Fibroblast of the aortic adventitia (primary cell): ENCODE measurements at places on chromosomes 1 and 21.

DNA sequence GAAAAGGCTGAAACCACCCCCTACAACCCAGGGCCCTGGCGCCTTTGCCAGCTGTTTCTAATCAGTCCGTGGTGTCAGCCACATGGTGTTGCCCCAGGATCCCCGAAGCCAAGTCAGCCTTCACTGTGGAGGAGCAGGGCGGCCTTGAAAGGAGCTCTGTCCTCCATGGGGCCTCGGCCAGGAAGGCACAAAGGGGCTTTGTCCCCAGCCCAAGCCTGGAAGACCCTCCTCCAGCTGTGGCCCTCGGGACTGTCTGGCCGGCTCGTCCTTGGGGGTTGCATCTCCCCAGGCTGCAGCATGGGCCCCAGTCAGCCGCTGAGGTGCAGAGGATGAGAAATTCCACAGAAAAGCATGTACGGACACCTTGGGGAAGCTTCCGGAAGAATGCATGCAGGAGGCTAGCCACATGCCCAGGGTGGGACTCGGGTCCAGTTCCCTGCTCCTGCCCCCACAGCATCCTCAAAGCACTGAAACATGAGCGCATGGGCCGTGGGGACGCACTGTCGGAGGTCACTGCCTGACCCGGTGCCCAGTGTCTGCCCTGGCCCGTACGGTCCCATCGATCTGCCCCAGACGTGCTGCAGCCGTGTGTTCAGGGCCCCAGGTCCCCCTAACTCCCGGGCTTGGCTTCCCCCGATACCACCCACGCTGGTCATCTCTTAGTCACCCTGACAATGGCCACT is 38.6 kb upstream of the POFUT2 start:
- DNase-seq: no peak

- no peak for DNase-seq
Measured at GRCh38 chr1:234170622-234171021, 202.6 kb upstream of the COA6 start.

DNA sequence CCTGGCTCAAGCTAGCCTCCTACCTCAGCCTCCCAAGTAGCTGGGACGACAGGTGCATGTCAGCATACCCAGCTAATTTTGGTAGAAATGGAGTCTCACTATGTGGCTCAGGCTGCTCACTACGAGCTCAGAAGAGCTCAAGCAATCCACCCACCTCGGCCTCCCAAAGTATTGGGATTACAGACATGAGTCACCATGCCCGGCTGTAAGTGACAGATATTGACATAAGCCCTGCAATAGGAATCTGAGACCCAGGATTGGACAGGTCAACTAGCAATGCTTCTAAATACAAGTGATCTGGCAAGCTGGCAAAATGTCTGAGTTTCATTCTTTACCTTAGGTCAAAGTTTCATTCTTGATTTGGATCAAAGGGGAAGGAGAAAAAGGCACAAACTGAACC is 40.5 kb upstream of the H6PD start:
- DNase-seq: no peak

GRCh38 chr1:181504399-181504842 is 21.1 kb downstream of the CACNA1E start:
- DNase-seq: no peak

GRCh38 chr1:21385022-21385421 is 54.9 kb upstream of the NBPF3 start:
- DNase-seq: no peak

DNA sequence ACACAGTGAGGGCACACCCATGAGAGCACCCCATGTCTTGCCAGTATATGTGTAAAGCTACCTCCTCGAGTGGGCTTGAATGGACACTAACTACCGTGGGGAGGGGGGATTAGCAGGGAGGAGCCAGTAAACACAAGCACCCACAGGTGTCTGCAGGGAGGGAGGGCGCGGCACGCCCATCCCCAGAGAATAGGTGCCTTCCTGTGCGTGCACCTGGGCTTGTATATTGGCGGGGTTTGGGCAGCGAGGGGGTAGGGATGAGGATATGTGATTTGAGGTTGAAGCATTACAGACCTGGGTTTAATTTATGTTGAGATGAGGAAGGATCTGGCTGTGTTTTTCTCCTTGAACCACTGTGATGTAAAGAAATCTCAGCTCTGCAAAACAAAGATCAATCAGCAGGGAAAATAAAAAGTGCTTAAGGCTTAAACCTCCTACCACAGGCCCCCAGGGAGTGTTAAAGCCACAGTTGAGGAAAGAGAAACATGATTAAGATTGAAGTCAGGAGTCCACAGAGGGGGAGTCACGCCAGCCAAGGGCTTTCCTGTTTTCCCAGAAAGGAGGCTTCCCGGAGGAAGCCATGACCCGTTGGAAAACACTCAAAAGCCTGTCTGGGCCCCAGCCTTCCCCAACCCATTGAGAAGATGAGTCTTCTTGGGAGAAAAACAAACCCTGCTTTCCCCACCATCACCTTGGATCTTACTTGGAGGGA is 80.0 kb downstream of the CAMK2N1 start:
- peak; percentile 92 for DNase-seq

DNA sequence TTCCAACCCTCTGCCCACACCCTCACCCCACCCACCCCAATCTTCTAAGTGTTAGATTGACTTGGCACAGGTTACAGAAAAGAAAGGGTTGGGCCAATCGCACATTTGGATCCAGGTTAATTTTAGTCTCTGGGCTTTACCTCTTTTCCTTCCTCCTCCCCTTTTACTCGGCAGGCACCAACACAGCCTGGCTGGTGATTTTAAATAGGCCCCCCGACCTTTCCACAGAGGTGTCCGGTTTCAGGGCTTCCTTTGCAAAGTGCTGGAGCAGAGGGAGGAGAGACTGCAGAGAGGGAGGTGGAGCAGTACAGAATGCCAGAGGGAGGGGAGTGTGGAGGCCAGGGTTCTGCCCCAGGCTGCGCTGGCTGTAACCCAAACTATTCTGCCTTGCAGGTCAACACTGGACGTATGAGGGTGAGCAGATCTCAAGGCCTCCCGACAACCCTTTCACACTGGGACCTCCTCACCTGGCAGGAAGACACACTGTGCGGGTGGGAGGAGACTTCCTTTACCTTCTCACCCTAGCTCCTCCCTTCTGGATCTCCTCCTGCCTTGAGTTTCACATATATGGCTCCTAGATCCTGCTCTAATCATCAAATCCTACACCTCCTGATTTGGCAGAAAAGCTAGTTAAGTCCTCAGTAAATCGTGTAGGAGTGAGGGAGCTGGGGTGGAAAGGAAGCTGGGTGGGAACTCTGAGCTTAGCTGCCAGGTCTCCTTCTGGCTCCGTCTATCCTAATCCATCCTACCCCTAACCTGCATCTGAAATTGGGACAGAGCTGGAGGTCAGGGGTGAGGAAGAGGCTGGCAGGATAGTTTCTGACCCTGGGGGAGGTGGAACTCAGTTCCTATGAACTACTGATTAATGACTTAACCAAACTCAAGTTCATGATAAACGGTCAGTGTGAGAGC is 2.4 kb downstream of the CA14 start:
- no peak for DNase-seq

GRCh38 chr1:162107911-162108310 is 38.4 kb downstream of the NOS1AP start:
- peak; percentile 23 for DNase-seq

GRCh38 chr1:48701445-48701844 is 75.2 kb downstream of the BEND5 start:
- no peak for DNase-seq

DNA sequence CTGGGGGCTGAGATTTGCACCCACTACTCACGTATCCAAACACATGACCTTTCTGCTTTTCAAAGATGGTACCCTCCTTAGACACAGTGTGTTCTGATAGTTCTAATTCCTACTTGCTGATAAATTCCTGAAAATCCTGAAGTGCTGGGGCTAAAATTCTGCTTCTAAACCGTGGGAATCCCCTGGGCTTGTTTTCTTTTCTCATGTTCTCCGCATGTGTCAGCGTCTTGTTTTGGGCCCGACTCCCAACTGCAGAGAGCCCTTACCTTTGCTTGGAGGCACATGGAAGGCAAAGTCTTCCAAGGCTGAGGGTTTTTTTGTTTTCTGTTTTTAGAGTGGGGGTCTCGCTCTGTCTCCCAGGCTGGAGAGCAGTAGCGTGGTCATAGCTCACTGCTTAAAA is 27.2 kb downstream of the PSMG1 start:
- DNase-seq: peak; percentile 65

- no peak for DNase-seq
Measured at GRCh38 chr1:11514366-11514765, 35.4 kb downstream of the DISP3 start.

- no peak for DNase-seq
Measured at GRCh38 chr21:37710546-37711285, 205.5 kb downstream of the KCNJ6 start.

DNA sequence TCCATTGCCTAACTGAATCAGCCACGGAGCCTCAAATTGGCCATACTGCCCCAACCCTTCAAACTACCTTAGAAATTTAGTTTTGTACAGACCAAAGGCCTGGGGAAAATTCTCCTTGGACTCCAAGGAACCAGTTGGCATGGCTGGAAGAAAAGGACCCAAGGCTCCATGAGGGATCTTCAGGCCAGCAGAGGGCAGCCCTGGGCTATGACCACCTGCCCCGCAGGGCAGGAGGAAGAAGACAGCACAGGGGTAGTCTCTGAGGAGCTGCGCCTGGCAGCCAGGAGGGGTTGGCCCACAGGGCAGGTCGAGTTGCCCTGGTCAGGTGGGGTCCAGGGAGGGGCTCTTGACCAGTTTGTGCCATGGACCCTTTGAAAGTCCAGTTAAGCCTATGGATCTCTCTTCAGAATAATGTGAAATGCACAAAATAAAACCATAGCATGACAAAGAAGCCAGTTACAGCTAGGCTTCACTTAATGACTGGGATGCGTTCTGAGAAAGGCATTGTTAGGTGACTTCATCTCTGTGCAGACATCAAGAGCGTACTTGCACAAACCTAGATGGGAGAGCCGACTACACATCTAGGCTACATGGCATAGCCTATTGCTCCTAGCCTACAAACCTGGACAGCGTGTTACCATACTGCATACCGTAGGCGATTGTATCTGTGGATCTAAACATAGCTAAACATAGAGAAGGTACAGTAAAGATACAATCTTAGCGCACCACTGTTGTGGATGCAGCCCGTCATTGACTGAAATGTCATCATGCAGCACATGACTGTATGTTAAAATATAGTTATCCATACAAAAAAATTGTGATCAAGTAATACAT is 26.1 kb downstream of the CACNA1S start:
- peak; percentile 41 for DNase-seq

GRCh38 chr1:209708297-209708696 is 3.7 kb downstream of the HSD11B1 start:
- no peak for DNase-seq
